Activated T-cell treated with anti-CD3 and anti-CD28 coated beads for 4 hours (primary cell): ENCODE measurements at places on chromosomes 2 and 18.

DNA sequence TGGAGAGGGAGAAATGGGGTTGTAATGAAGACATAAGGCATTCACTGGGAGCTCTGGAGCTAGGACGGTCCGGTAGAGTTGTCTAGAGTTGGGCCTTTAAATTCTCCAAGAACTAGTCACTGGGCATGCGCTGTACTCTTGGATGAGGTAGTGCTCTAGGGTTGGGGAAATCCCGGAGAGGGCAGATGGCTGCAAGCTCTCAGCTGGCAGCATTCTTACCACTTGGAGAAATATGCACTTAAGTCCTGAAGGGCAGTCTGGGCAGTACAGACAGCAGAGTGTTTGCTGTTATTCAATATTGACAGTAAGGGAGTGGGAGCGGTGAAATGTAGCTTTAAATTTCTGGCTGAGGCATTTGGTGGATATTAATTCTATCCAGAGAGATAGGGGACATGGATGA is 214.6 kb downstream of the RDH14 start:
- no peak for DNase-seq

DNA sequence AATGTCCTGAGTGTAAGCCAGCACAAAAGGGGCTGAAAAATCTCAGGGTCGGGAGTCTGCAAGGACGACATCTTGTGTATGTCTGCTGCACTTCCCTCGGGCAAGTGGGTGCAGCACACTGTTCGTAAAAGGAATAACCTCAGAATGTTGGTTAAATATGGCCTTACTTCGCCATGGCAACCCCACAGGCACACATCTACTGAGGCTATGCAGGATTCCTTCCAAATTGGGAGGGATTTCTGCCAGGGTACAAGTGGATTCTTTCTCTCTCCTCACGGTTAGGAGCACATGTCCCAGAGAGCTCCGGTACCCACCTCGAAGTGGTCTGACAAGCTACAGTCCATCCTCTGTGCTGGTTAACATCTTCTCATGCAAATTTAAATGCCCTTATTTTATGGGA is 277.7 kb upstream of the PXDN start:
- no peak for DNase-seq

DNA sequence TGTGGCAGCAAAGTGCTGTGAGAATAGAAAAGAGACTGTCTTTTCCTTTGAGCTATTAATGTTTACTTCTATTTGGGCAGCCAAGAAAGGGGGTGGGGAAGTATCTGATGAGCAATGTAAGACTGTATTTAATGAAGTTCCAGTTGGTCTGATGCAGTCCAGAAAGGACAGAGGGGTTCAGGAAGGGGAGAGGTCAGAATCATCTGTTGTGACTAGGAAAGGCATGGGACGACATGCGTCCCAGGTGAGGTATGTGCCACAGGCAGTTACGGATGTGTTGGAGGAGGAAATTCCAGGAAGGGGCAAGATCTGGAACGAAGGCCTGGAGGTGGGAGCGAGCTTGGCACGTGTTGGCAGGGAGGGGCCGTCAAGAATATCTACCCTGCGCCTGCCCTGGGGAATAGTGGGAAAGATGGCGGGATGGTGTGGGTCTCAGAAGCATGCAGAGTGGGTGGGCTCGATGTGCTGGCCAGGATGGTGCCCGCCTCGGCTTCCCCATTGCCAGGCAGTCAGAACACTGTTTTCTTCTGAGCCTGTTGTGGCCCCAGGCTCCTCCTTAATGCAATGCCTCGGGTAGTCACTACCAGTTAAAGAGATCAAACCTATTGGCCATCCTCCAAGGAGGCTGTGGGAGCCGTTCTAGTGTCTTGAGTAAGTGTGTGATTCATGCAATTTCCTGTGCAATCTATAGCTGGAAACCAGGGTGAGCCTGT is 57.8 kb upstream of the TXNDC2 start:
- no peak for DNase-seq

DNA sequence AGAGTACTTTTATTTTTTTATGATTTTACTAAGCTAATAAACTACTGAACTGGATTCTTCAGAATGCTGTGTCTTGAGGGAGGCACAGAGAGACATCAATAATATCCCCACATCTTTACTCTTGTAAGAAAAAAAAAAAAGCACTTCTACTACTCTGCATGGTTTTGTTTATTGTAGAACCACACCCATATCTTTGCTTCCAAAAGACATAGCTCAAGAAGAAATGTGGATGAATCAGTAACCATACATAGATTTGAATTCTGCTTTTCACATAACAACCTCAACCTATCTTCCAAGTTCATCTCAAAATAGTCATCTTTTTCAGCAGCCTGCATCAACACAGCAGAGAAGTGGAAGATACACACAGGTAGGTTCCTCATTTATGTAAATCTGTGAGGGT is 12.2 kb upstream of the COL5A2 start:
- no peak for DNase-seq

GRCh38 chr2:86082756-86083155 is 22.9 kb downstream of the POLR1A start:
- no peak for DNase-seq

GRCh38 chr2:215280326-215280725 is 31.5 kb upstream of the ATIC start:
- DNase-seq: no peak

- no peak for DNase-seq
Measured at GRCh38 chr18:23668731-23669130, 6.0 kb upstream of the ANKRD29 start.

- no peak for DNase-seq
Measured at GRCh38 chr2:7161501-7161900, 244.3 kb downstream of the RNF144A start.

GRCh38 chr18:13216711-13217465 is 1.7 kb upstream of the LDLRAD4 start:
- peak; percentile 23 for DNase-seq
